ENCODE measurements at places on chromosomes 13 and 19. TPM values are rescaled to one million over a fixed set of nuclear protein-coding genes. Genes with fewer than 3 reads are reported as not detected.

ADAT3 gene
- 15.5 TPM for total RNA-seq

ZNF829 gene
- 3.0 TPM for total RNA-seq

GPR18 gene
- total RNA-seq = not detected

PPM1N gene
- total RNA-seq = 0.38 TPM

CDX2 gene
- not detected for total RNA-seq

ZNF681 gene
- total RNA-seq = 9.0 TPM

S1PR2 gene
- 36.9 TPM for total RNA-seq

IGFL3 gene
- total RNA-seq = not detected

FCAR gene
- total RNA-seq = not detected

TEX26 gene
- not detected for total RNA-seq

PRR19 gene
- total RNA-seq = 2.0 TPM

DOHH gene
- 8.5 TPM for total RNA-seq

NLRP8 gene
- not detected for total RNA-seq

ZNF579 gene
- 35.1 TPM for total RNA-seq

ZNF536 gene
- 9.2 TPM for total RNA-seq

PGLYRP1 gene
- not detected for total RNA-seq

LAMP1 gene
- total RNA-seq = 109 TPM

ZNF780B gene
- total RNA-seq = 35.1 TPM

CPT1C gene
- total RNA-seq = 62.5 TPM

PPP6R1 gene
- total RNA-seq = 73.0 TPM

ETV2 gene
- total RNA-seq = 1.5 TPM

PEG3 gene
- not detected for total RNA-seq

HIPK4 gene
- 0.20 TPM for total RNA-seq

ZNF556 gene
- total RNA-seq = 0.05 TPM

CNN1 gene
- total RNA-seq = 29.6 TPM

Measured in mesothelial cell of epicardium (in vitro differentiated cells).